GM04503 (cell line): ENCODE measurements at places on chromosomes 4 and X.

GRCh38 chrX:105302246-105302645 is 81.8 kb upstream of the TEX13A start:
- DNase-seq = no peak

GRCh38 chrX:120309873-120310705 is 1.2 kb downstream of the TMEM255A start:
- no peak for DNase-seq

DNA sequence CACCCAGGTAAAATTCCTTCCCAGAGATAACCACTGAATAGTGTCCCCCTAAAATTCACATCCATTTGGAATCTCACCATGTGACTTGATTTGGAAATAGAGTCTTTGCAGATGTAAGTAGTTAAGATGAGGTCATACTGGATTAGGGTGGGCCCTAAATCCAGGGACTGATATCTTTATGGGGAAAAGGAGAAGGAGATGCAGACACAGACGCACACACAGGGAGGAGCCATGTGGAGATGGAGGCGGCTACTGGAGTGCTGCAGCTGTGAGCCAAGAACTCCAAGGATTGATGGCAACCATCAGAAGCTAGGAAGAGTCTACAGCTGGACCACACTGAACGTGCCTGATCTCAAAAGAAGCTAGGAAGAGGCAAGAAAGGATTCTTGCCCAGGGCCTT is 96.6 kb upstream of the SRD5A3 start:
- DNase-seq = no peak

DNA sequence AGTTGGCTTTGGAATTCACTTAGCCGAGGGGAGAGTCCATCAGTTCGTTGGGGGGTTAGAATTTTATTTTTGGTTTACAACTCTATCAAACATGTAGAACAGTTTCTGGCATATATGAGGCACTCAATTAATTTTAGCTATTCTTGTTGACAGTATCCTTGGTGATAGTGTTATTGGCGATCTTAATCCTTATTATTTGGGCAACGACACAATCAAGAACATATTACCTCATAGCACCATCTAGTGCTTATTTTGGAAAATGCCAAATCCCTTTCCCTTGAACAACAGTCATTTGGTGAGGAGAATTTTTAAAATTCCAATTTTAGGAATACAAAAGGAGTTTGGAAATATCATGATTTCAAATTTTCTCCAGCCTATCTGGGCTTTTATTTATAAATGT is 17.9 kb upstream of the PGRMC1 start:
- DNase-seq = no peak

DNA sequence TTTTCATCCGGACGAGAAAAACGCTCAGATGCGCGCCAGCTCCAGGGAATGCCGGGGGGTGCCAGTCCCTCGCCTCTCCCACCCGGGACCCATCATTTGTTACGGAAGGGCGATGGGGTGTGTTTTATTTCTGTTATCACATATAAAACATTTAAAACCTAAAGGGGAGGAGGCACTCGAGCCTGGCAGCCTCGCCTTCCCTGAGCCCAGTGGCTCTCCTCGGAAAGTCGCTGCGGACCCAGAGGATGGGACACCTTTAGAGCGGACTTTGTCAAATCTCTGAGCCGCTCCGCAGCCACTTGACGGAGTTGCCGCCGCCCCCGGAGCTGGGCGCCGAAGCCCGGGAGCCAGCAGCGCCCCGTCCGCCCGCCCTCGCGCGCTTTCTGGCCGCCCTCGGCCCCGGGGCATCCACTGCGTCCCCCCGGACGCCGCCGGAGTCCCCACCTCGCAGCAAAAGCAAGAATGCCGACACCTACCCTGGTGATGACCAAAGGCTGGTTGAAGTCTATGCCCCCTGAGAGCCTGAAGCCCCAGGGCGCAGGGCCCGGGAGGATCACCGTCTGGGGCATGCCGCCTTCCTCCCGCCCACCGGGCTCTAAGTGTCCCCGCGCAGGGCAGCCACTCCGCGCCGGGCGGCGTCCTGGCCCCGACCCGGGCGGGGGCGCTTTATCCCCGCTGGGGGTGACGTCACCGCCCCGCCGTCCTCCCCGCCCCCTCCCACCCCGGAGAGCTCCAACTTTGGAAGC is at the start of gene PDLIM3:
TSS of gene PDLIM3 (minus strand) at position 642 of the 746 bp plus-strand sequence. CDS start at position 569, 73 bp downstream.
- DNase-seq = no peak

GRCh38 chrX:31024866-31025265 is 47.0 kb downstream of the FTHL17 start:
- DNase-seq = no peak
